Central memory CD8-positive, alpha-beta T cell (primary cell): ENCODE measurements at places on chromosomes 1 and 21.
A peak's percentile ranks its signal among the peaks of the same experiment; 100 is the strongest.

GRCh38 chr1:67536957-67537666 is 106.9 kb upstream of the SERBP1 start:
- H3K36me3 ChIP-seq = peaks cover 2% of the 10 kb centered on the region
- H3K27ac ChIP-seq = no peak overlapping the region
- no peak overlapping the region for H3K4me3 ChIP-seq
- no peak for DNase-seq

GRCh38 chr1:22662318-22662717 is 9.3 kb downstream of the C1QB start:
- H3K27ac ChIP-seq = no peak overlapping the region
- no peak for DNase-seq
- H3K4me3 ChIP-seq = no peak overlapping the region
- peaks cover 39% of the 10 kb centered on the region for H3K27me3 ChIP-seq

DNA sequence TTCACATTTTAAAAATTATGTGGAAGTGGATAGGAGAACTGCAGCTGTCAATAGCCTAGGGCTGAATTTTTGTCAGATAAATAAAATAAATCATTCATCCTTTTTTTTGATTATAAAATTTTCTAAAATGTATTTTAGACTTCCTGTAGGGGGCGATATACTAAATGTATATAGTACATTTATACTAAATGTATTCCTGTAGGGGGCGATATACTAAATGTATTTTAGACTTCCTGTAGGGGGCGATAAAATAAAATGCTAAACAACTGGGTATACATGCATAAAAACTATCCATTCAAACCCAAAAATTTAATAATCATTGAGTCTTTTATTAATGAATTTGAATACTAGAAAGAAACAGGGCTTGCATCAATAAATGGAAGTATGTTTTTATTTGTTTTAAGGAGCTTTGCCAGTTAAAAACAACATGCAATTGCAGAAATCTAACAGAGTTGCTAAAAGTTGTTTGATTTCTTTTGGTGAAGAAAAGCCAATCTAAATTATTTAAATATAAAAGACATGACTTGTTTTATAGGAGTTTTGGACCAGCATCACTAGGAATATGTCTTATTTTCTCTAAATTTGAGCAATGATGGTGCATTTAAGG is 31.4 kb downstream of the CLCA1 start:
- no peak overlapping the region for H3K27ac ChIP-seq
- H3K4me1 ChIP-seq = peaks cover 7% of the 10 kb centered on the region
- H3K27me3 ChIP-seq = peaks cover 40% of the 10 kb centered on the region
- H3K36me3 ChIP-seq = peaks cover 1% of the 10 kb centered on the region
- no peak overlapping the region for H3K4me3 ChIP-seq

DNA sequence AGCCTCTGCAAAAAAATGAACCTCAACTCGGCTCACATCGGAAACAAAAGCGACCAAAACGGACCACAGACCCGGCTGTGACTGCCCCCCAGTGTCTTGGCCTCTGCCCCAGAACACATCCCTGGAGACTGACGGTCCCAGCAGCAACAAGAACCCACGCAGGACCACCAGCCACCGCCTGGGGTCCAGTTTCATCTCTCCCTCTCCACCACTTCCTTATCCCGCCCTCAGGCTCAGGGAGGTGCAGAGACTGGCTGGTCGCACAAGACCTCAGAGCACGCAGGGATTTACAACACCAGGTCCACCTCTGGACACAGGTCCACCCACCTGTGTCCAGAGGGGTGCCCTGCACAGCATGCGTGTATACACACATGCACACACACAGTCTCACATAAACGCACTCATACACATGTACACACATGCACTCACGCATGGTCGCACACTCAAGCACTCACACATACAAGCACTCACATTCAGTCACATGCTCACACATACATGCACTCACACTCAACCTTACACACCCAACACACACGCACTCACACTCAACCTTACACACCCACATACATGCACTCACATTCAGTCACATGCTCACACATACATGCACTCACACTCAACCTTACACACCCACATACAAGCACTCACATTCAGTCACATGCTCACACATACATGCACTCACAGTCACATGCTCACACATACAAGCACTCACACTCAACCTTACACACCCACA is 18.6 kb upstream of the TMEM52 start:
- H3K27me3 ChIP-seq = no peaks in the 10 kb centered on the region
- H3K4me3 ChIP-seq = no peak overlapping the region
- no peaks in the 10 kb centered on the region for H3K4me1 ChIP-seq
- DNase-seq = no peak

DNA sequence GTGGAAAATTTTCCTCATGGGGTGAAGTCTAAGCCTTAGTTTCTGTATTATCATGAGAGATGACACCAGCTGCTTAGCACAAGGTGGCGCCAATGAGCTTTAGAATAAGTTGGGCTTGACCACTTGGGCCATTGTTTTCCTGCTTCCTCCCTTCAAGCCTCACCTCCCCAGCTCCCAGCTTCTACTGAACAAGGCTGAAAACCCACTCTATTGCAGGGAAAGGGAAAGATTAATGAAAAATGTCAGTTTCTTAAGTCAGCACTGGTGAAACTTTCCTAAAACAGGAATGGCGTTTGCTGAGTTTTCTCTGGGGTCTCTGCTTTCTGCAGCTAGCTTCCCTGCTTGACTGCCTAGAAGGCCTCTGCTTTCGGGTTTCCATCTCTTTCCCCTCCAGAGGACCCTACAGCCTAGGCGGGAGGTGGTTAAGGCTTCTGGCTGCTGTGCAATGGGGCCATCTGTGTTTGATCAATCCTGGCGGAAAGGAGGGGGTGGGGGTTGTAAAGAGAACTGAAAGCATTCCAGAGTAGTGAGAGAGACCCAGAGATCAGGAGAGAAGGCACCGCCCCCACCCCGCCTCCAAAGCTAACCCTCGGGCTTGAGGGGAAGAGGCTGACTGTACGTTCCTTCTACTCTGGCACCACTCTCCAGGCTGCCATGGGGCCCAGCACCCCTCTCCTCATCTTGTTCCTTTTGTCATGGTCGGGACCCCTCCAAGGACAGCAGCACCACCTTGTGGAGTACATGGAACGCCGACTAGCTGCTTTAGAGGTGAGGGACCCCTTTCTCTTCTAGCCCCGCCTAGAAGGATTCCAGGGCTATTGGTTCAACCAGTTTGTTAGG is at the start of gene OLFML3:
Gene OLFML3, plus strand, starts transcription at position 612 of the 840 bp plus-strand sequence. Its CDS starts 43 bp downstream, at position 655.
- no peak within 1 kb of the TSS for H3K4me3 ChIP-seq
- H3K27me3 ChIP-seq = no peaks in the 10 kb centered on the region
- H3K27ac ChIP-seq = no peak within 1 kb of the TSS
- peaks cover 15% of the 10 kb centered on the region for H3K4me1 ChIP-seq
- peaks cover 15% of the 10 kb centered on the region for H3K36me3 ChIP-seq
- no peak for DNase-seq

GRCh38 chr1:35229587-35230360 is 36.8 kb upstream of the SFPQ start:
- H3K27ac ChIP-seq = no peak overlapping the region
- DNase-seq = no peak
- peaks cover 1% of the 10 kb centered on the region for H3K36me3 ChIP-seq

DNA sequence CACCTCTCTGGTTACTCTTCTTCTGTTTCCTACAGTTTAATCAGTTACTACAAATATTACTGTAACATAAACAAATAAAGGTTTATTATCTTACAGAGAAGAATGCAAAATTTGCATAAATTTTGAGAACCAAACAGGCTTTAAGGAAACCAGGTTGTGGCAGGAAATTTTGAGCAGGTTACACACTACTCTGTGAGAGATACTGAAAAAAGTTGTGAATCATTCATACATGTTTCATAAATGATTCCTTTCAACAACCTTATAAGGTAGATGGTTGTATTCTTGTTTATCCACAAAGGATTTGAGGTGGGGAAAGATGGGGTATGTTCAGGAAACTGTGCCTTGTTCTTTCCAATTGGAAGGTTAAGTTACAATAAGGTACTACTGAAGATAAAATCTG is 58.6 kb downstream of the MAST2 start:
- H3K4me1 ChIP-seq = peaks cover 7% of the 10 kb centered on the region
- H3K36me3 ChIP-seq = peaks cover 1% of the 10 kb centered on the region
- no peak for DNase-seq
- H3K27ac ChIP-seq = no peak overlapping the region

DNA sequence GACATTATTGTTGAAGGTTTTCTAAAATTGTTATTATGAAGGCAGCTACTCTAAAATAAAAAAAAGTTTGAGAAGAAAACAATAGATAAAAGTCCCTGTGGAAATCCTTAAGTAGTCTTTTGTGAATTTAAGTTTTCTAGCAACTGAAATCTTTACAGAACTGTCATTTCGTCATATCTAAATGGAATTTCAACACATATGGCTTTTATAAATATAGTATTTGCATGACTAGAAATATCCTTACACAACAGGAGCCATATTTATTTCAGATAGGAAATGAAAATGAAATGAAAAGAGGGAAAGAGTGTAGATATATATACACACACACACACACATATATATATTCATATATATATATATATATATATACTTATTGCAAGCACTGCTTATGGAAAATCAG is 204.7 kb upstream of the RGS18 start:
- H3K27ac ChIP-seq = no peak overlapping the region
- no peaks in the 10 kb centered on the region for H3K4me1 ChIP-seq
- no peaks in the 10 kb centered on the region for H3K36me3 ChIP-seq
- H3K27me3 ChIP-seq = no peaks in the 10 kb centered on the region
- DNase-seq = no peak
- no peak overlapping the region for H3K4me3 ChIP-seq

DNA sequence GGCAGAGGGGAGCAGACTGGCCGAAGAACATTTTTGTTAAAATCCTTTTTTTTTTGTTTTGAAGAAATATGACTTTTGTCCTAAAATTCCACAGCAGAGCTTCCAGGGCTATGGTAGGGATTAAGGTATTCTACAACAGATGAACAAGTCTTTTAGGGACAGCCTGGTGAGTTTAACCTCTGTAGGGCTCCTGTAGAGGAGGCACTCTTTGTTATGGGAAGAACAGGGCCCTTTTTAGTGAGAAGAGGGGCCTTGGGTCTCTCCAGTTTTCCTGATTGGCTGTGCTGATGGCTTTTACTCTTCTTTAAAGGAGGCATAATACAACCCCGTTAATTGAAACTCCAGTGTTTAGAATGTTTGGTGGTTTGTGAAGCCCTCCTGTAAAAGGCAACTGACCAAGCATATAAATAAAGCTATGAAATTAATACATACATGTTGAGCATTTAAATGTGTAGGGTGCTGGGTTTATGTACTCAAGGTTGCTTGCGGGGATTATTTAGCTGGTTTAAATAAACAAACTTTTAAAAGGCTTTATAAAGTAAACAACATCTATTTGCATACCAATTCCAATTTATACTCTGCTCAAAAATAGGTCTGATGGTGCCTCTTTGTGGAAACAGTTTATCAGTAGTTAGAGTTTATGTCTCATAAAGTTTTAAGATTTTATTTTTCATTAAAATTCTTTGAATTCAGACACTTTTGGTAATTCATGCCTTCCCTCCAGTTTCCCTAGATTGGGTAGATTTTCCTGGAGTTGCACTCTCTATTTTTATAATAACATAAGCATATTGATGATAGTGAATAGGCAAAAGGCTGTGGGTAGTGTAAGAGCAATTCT is 46.5 kb downstream of the PBX1 start:
- H3K36me3 ChIP-seq = peaks cover 2% of the 10 kb centered on the region
- no peak overlapping the region for H3K4me3 ChIP-seq
- H3K27me3 ChIP-seq = no peaks in the 10 kb centered on the region
- H3K27ac ChIP-seq = no peak overlapping the region
- no peak for DNase-seq
- no peaks in the 10 kb centered on the region for H3K4me1 ChIP-seq

GRCh38 chr1:109466452-109467300 is at the start of gene SYPL2:
Gene SYPL2, plus strand, starts transcription at chr1:109466546. Its CDS starts 298 bp downstream, at chr1:109466844.
- no peak for DNase-seq
- H3K4me1 ChIP-seq = no peaks in the 10 kb centered on the region
- H3K27me3 ChIP-seq = peaks cover 90% of the 10 kb centered on the region
- peak within 1 kb of the TSS; percentile 50 for H3K4me3 ChIP-seq

GRCh38 chr1:230464671-230465070 is 38.5 kb upstream of the PGBD5 start:
- H3K36me3 ChIP-seq = no peaks in the 10 kb centered on the region
- no peak overlapping the region for H3K4me3 ChIP-seq
- H3K27ac ChIP-seq = no peak overlapping the region
